ENCODE measurements at places on chromosomes 2 and 18.

GRCh38 chr18:49139766-49140165 is 189.0 kb upstream of the SMAD7 start:
- no peak for DNase-seq
- H3K4me3 ChIP-seq, result no peak overlapping the region
- no peaks in the 10 kb centered on the region for H3K27me3 ChIP-seq
- H3K27ac ChIP-seq, result no peak overlapping the region
- H3K36me3 ChIP-seq, result peaks cover 8% of the 10 kb centered on the region

GRCh38 chr2:180656455-180656847 is 324.0 kb upstream of the UBE2E3 start:
- H3K4me3 ChIP-seq, result no peak overlapping the region
- no peak overlapping the region for H3K27ac ChIP-seq
- H3K36me3 ChIP-seq, result no peaks in the 10 kb centered on the region
- no peak for DNase-seq
- no peaks in the 10 kb centered on the region for H3K4me1 ChIP-seq

GRCh38 chr2:206098471-206098870 is 12.5 kb upstream of the INO80D start:
- H3K27ac ChIP-seq, result no peak overlapping the region
- H3K4me1 ChIP-seq, result no peaks in the 10 kb centered on the region
- H3K36me3 ChIP-seq, result peaks cover under 1% of the 10 kb centered on the region
- no peak for DNase-seq
- H3K27me3 ChIP-seq, result no peaks in the 10 kb centered on the region

DNA sequence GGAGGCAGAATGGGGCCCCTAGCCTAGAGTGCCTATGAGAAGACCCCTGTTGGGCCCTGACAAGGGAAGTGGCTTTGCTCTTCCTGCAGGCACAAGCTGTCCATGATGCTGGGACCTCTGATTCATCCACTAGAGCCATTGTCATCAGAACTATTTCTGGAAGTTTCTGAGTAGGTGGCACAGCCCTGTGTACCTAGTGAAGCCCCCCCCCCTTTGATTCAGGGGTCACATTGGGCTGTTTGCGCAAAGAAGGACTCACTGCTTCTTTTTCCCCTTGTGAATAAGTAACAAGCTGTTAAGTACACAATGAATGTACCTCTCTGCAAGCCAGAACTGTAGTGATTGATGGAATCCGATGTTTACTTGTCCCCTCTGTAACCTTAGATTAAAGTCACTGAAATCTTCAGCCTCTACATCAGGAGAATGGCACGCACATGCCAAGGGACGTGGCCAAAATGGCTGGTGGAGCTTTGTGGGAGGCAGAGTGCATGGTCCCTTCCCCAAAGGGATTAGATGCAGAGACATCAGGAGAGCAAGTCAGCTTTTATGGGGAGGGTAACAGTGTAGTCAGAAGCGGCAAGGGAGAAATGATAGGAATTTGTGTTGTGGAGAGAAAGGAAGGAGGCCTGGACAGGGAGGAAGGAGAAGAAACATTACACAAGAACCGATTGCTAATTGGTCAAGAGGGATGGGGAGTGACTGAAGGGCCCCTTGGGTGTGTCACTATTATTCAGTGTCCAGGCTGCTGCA is 267.6 kb upstream of the RAB12 start:
- no peak overlapping the region for H3K4me3 ChIP-seq
- peaks cover 3% of the 10 kb centered on the region for H3K27me3 ChIP-seq
- DNase-seq, result no peak
- no peaks in the 10 kb centered on the region for H3K4me1 ChIP-seq
- no peaks in the 10 kb centered on the region for H3K36me3 ChIP-seq

DNA sequence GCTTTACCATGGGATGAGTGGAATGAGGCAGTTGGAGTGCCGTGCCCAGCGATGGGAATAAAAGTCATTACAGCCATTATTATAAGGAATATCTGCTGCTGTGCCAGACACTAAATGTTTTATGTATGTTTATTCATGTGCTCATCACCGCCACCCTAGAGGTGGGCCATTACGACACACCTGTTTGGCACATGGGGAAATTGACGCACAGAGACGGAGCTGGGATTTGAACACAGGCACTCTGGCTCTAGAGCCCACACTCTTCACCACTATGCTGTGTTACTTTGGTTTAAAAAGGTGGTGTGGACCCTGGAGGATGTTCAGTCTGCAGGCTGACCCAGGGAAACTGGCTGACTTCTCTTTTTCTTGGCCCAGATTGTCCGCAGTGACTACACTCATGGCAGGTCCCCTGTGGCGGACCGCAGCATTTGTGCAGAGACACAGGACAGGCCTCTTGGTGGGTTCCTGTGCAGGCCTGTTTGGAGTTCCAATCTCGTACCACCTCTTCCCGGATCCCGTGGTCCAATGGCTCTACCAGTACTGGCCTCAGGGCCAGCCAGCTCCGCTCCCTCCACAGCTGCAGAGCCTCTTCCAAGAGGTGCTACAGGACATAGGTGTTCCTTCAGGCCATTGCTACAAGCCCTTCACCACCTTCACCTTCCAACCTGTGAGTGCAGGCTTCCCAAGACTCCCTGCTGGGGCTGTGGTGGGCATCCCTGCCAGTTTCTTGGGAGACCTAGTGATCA is 1.6 kb downstream of the TMEM177 start:
- H3K4me1 ChIP-seq, result peaks cover 23% of the 10 kb centered on the region
- H3K4me3 ChIP-seq, result peak overlapping the region; percentile 48
- H3K27ac ChIP-seq, result no peak overlapping the region
- peaks cover 14% of the 10 kb centered on the region for H3K36me3 ChIP-seq
- H3K27me3 ChIP-seq, result no peaks in the 10 kb centered on the region

DNA sequence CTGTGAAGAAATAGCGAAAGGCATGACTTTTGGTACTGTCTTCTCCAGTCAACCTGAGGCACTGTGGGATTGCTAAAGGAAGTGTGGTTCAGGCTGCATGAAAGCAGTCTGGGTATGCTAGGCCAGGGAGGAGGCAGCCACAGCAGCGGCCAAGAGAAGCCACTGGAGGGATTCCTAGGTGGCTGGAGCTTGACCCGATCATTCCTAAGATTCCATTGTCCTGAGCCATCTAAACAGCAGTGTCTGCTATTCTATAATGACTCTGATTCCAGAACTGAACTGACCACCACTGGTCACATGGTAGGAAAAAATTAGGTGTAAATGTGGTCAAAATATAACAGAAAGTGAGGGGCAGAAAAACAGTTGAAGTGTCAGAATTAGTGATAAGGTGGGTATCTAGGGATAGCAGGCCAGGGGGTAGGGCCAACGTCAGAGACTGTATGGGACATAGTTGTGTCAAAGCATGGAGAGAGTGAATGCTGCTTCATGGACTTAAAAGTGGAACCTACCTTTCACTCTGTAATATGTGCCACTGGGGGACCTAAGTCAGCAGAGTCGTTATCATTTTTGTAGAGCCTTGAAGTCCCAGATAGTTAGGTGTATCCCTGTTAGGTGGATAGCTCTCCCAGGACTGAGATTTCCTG is 204.6 kb downstream of the CTNNA2 start:
- no peaks in the 10 kb centered on the region for H3K36me3 ChIP-seq
- H3K4me3 ChIP-seq, result no peak overlapping the region
- no peak for DNase-seq
- no peak overlapping the region for H3K27ac ChIP-seq

DNA sequence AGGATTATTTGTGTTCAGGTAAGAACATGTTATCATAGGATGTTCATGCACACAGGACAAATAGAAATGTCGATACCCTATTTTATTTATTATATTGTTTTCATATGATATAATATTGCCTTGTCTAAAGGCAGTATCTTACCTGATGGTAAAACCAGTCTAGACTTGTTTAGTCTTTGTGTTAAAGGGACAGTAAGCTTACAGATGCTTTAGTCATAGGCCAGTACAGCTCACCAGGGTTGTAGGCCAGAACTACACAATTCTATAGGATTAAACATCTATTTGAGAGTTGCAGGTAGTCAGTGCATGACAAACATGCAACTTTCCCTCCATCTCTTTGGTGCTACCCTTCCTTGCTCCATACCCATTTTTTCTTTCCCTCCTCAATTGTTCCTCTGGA is 158.5 kb downstream of the GALNT3 start:
- H3K36me3 ChIP-seq, result no peaks in the 10 kb centered on the region
- DNase-seq, result no peak
- H3K4me3 ChIP-seq, result no peak overlapping the region
- H3K4me1 ChIP-seq, result no peaks in the 10 kb centered on the region
- H3K27me3 ChIP-seq, result no peaks in the 10 kb centered on the region

GRCh38 chr2:35978218-35978617 is 377.4 kb upstream of the CRIM1 start:
- no peak overlapping the region for H3K4me3 ChIP-seq
- H3K36me3 ChIP-seq, result no peaks in the 10 kb centered on the region

- no peak overlapping the region for H3K27ac ChIP-seq
- no peak overlapping the region for H3K4me3 ChIP-seq
- no peaks in the 10 kb centered on the region for H3K36me3 ChIP-seq
- no peak for DNase-seq
- H3K27me3 ChIP-seq, result peaks cover 30% of the 10 kb centered on the region
Measured at GRCh38 chr2:206193671-206194357, 34.1 kb downstream of the EEF1B2 start.

DNA sequence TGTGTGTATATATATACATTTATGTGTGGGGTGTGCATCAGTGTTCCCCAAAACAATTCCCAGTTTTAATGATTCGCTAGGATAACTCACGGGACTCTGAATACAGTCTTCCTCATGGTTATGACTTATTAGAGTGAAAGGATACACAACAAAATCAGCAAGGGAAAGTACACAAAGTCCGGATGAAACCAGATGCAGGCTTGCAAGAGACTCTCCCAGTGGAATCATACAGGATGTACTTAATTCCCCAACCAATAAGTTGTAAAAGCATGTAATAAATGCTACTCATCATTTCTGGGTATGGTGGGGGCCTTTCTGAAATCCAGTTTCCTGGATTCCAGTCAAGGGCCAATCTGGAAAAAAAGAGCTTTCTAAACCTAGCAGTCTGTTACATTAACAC is 654.1 kb upstream of the SYT4 start:
- H3K27me3 ChIP-seq, result no peaks in the 10 kb centered on the region
- no peak overlapping the region for H3K27ac ChIP-seq
- H3K4me1 ChIP-seq, result no peaks in the 10 kb centered on the region
- H3K4me3 ChIP-seq, result no peak overlapping the region
- H3K36me3 ChIP-seq, result no peaks in the 10 kb centered on the region

DNA sequence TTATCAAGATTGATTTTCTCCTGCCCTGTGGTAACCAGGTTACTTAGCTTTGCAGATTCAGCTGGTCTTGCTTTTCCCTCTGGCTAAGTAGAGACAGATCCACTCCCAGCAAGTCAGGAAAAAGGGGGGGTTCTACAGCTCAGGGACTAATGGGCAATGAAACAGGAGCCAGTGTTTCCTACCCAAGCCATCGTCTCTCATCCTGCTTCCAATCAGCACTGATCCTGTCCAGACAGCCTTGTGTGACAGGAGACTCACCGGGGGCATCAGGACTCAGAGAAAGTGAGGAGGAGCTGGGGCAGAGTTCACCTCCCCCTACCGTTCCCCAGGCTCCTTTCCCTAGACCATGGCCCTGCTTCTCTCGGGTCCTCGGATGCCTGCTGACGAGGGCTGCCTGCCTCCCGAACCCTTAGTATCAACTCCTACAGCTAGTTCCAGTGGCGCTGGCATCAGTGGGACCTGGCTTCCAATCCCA is 307.6 kb downstream of the ALK start:
- no peaks in the 10 kb centered on the region for H3K4me1 ChIP-seq
- H3K27ac ChIP-seq, result no peak overlapping the region
- H3K4me3 ChIP-seq, result no peak overlapping the region
- H3K27me3 ChIP-seq, result peaks cover 4% of the 10 kb centered on the region
- no peaks in the 10 kb centered on the region for H3K36me3 ChIP-seq

- peaks cover 10% of the 10 kb centered on the region for H3K36me3 ChIP-seq
- no peak overlapping the region for H3K27ac ChIP-seq
- no peak for DNase-seq
Measured at GRCh38 chr18:75041586-75041985, 167.4 kb downstream of the PTGR3 start.

DNA sequence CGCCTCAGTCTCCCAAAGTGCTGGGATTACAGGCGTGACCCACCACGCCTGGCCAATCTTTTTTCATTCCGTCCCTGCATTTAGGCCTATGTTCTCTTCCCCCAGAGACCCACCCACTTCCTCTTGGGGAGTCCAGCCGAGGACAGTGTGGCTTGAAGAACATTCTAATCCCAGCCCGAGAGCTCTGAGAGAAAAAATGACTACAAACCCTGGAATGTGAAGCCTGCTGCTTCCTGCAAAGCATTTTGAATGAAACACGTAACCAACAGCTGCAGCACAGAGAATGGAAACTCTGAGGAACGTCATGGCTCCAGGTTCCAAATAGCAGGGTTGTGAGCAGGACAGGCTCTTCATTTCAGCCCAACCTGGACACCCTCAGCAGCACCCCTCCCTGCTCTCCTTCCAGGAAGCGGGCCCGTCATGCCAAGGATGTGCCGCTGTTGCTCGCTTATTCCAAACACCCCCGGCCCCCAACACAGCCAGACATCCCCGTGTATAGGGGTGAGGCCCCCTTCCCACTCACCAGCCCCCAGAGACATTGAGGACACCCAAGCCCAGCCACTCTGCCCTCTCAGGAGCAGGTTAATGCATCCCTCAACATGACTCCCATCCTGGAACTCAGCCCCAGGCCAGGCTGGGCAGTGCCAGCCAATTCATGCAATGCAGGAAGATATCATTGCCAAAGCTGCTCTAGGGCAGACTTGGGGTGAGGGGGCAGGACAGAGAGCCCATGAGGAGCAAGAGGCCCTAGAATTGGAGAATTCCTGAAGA is 139.8 kb downstream of the ZFP36L2 start:
- DNase-seq, result no peak
- H3K27me3 ChIP-seq, result no peaks in the 10 kb centered on the region
- no peaks in the 10 kb centered on the region for H3K4me1 ChIP-seq
- no peak overlapping the region for H3K27ac ChIP-seq
- H3K36me3 ChIP-seq, result no peaks in the 10 kb centered on the region

DNA sequence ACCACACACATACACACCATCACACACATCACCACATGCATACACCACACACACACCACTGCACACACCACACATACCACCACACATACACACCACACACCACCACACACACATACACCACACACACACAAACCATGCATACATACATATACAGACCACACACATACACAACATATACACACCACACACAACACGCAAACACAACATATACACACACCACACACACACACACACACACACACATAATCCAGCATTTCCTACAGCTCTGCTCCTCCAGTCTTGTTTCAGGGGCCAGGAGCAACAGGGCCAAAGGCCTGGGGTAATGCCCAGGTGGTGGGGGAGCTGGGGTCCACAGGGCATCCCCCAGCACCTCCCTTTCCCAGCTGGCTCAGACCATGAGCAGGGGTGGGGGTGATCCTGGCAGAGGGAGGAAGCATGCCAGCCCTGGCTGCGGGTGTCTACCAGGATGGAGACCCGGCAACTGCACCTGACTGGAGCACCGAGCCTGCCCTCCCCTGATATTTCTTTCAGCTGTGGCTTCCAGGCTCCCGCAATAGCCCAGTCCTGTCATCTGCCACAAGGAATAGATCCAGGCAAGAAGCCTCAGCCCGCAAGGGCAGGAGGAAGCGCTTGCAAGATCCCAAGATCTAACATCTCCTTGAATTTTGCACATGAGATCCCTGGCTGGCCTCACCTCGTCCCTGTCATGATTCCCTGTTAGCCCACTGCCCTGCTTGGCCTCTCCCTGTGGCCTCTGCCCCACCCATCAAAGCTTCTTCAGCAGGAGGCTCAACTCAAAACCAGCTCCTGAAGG is 196.9 kb downstream of the TNS1 start:
- no peaks in the 10 kb centered on the region for H3K4me1 ChIP-seq
- H3K36me3 ChIP-seq, result no peaks in the 10 kb centered on the region
- H3K27ac ChIP-seq, result no peak overlapping the region
- no peak overlapping the region for H3K4me3 ChIP-seq
